ENCODE measurements at places on chromosomes 3 and 15.

DNA sequence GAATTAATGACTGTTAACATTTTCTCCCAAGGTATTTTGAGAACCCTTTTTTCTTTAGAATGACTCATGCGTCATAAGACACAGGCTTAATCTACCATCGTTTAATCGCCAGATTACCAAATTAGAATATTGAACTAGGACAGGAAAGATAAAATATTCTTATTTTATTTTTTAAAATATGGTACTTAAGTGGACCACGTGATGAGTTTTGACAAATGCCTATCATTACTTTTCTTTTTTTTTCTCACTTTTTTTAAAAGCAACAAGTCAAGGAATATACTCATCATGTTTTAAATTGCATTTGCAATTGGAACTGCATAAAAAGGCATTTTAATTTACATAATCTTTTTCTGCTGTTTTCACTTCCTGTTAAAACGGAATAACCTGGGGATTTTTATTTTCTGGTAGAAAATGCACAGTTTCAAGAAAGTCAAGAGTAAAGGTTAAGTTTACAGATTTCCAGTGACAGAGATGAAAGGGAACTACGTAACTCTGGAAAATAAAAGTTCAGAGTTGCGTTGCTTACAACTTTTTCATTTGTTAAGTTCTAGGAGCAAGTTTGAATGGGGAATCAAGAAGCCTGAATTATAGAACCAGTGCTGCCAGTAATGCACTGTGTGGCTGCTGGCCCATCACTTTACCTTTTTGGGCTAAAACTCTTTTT is 23.6 kb downstream of the SIAH2 start:
- DNase-seq: no peak

- DNase-seq: no peak
Observed at GRCh38 chr3:128270559-128271492, 117.5 kb downstream of the EEFSEC start.

- no peak for DNase-seq
Observed at GRCh38 chr3:30188713-30189112, 417.7 kb upstream of the TGFBR2 start.

GRCh38 chr3:10286133-10286524 is 6.6 kb downstream of the GHRL start:
- no peak for DNase-seq

DNA sequence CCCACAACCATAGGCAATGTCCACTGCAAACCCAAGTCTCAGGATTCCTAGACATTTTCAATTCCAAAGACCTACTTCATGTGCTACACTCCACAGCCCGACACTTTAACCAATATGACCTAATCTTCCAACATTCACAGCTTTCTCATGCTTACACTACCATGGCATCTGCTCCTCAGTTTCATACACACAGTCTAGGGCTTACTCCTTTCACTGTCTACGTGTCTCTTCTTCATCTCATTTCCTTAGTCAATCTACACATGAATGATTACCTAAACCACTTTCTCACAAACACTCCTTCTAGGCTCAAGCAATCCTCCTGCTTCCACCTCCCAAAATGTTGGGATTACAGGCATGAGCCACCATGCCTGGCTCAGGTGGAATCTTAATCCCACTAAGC is 106.3 kb downstream of the STAG1 start:
- no peak for DNase-seq

DNA sequence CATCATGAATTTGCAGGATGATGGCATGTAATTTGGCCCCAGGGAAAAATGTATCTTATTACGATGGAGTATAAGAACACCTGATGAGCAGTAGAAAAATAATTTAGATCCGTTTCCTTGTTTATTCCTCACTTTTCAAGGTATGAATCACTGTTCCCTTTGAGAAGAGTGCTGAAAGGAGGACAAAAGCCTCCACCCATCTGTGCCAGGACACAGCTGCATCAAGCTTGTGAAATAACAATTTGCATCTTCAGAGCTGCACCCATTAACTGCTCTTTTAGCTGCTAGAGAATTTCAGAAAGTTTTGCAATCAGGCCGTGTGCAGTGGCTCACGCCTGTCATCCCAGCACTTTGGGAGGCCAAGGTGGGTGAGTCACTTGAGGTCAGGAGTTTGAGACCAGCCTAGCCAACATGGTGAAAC is 9.6 kb downstream of the CLDND1 start:
- DNase-seq: no peak

DNA sequence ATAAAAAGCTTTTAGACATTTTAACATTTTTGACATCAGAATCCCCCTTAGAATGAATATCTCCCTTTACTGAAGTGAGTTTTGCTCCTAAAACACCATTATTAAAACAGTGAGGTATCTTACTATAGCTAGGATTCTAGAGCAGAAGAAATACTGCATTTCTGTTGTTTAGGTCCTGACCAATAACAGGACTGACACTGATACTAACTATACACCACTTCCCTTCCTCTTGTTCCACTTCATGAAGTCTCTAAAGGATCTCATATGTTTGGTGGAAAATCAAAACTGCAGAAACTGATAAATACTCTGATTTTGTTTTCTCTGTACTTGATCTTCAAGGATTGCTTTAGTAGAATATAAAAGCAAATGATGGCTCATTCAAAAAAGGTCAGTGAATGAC is 230.7 kb downstream of the SUCLG2 start:
- DNase-seq: no peak

DNA sequence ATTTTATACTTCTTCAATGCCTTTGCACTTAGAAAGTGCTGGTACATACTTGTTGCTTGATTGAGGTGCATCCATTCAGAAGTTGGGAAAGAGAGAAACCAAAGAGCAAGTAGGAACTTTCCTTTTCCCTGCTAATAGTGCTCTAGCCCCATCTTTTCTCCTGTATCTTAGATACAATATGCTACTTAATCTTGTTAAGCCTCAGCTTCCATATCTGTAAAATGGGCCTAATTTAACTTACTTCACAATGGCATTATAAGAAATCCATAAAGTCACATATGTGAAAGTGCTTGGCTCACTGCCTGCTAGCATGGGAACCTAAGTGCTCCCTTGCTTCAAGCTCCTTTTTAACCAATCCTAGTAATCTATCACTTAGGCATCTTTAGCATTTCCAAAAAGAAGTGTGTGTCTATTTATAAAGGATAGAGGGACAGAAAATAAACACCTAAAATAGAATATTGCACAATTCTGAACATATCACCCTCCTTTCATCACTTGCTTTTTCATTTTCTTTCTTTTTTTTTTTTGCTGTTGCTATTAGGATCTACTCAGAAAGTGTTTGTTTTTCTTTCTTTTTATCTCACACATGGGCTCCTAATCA is 28.1 kb downstream of the KCNAB1 start:
- no peak for DNase-seq

- no peak for DNase-seq
Observed at GRCh38 chr3:49644684-49645083, 29.5 kb upstream of the APEH start.

- DNase-seq: no peak
Observed at GRCh38 chr3:40307176-40307575, 2.3 kb upstream of the EIF1B start.

DNA sequence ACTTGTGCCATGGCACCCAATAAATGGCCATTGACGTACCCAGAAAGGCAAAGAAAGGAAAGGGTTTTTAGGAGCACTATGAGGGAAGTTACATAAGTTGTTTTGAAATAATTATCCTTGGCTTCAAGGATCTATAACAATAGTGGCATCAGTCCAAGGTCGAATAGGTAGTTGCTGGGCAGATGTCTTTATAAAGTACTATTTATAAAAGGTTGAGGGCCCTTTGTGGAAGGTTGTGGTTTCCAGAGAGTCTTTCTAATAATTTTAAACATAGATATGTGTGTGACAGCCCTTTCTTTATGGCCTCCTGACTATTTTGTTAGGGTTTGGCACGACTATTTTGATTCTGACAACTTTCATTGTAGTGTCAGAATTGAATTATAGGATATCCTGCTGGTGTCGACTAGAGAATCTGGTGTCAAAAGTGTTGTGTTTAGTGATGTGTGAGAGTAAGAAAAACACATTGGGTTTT is 260.5 kb downstream of the PYDC2 start:
- no peak for DNase-seq

GRCh38 chr3:135148398-135149020 is 353.4 kb downstream of the EPHB1 start:
- no peak for DNase-seq

DNA sequence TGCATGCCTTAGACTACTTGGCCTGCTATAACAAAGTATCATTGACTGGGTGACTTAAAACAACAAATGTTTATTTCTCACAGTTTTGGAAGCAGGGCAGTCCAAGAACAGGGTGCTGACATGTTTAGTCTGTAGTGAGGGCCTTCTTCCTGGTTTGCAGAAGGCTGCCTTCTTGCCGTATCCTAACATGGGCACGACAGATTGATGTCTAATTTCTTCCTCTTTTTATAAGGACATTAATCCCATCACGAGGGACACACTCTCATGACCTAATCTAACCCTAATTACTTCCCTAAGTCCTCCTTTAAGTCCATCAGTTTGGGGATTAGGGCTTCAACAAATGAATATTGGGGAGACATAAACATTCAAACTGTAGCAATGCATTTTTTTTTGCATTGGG is 10.9 kb upstream of the GOLGA8B start:
- DNase-seq: no peak

DNA sequence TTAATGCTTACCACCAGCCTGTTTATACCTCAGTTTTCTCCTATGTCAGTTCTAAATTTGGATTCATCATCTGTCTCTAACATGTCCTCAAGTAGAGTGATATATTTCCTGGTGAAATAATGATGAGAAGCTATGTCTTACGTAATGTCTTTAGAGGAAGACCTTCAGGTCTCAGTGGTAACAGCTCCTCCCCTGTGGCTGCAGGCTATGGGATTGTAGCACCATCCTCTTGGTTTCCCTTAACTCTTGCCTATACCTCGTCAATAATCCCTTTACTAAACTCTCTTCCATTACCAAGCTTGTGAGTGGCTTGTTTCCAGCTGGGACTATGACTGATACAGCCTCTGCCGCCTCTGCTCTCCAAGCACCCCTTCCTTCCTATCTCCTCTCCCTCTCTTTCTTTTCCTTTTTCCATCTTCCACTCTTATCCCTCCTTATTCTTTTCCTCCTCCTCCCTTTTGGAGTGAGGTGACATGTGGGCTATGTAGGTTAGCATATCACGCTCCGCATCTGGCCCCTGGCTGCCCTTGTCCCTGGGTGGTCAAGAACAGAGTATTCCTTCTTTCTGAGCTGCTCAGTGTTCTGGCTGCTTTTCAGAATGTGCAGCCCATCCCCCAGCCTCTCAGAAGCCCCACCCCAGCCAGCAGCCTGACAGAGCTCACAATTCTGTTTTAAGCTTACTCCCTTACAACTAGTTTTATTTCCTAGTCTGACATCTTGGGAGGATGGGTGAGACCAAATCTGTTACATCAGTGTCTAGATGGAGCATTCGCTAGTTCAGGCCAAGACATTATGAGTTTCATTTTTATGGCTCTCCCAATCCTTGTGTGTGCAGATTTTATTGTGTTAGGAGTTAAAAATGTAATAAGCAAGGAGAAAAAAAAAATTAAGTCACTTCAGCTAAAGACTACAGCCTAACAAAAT is 75.0 kb upstream of the RNU6-1 start:
- no peak for DNase-seq

DNA sequence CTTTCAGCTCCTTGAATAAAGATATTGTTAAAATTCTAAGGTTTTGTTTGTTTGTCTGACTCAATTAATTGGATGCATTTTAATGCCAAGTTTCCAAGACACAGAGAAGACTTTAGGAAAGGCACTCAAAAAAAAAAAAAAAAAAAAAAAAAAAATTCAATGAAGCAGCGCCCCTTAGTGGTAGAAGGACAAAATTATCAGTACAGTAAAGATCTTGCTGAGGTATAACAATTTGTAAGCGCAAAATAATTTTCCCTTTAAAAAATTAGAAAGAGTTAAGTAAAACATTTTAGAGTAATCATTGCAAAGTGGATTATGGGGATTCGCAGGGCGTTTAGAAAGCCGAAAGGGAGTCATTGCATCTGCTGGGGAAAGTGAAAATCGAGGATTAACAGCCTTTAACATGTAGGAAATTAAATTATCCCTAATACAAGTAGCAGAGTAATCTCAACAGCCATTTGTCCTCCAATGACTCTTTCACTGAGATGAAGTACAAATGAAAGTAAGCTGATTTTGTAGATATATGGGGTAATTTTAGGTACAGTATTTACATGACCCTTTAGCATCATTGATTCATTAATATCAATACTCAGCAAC is 5.8 kb upstream of the DIS3L start:
- no peak for DNase-seq

DNA sequence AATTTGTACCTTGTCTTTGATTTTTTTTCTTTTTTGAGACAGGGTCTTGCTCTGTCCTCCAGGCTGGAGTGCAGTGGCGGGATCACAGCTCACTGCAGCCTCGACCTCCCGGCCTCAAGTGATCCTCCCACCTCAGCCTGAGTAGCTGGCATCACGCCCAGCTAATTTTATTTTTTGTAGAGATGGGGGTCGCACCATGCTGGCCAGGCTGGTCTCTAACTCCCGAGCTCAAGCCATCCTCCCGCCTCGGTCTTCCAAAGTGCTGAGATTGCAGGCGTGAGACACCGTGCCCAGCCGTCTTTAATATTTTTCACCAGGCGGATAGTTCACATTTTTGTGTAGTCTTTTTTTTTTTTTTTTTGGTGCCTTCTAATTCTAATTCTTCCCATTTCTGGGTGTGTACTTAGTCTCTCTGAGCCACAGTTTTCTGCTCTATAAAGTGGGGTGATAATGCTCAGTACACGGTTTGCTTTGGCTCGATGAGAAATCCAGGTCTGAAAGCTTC is 528 bp upstream of the TATDN2 start:
- no peak for DNase-seq

DNA sequence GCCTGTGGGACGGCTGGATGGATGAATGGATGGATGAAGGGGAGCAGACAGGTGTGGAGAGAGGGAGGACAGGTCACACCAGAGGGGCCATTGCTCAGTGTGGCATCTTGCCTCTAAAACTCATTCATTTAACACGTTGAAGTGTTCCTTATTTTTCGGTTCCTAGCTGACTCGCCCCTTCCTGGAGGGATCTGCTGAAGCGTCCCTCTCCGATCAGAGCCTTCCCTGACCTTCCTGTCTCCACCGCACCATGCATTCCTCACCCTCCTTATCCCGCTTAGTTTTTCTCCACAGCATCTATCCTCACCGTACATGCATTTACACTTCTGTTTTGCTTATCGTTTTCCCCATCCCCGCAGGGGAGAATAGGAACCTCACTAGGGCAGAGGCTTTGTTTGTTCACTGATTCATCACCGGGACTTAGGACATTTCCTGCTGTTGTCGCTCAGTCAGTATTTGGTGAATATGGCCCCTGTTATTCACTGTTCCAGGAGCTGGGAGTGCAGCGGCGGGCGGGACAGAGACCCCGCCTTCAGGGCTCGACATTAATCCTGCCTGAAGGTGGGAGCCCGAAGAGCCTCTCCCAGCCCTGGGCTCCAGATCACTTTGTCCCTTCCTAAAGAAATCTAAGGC is 32.0 kb downstream of the FOXL2 start:
- DNase-seq: no peak

- DNase-seq: no peak
Observed at GRCh38 chr15:36811903-36812302, 232.5 kb downstream of the CDIN1 start.

Data from T-helper 2 cell (primary cell).